ENCODE measurements at places on chromosomes 4 and X.

DNA sequence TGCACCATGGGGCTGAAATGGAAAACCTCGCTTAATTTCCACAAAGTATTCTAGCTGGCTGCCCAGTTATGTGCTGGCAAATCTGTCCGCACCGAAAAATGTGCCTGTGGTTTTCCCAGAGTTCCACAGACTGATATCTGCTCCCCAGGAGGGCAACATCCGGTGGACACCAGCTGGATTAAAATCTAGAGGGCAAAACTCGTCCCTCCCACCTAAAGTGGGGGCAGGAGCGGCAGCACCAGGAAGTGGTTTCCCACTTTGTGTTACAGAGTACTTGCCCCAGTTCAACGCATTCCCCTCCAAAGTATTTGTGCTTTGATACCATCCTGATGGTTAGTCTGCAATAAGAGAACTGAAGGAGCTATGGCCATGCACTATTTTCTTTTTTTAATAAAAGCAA, 187.6 kb downstream of the TSPAN5 start:
- no peak for DNase-seq

GRCh38 chr4:127618427-127618826, 14.3 kb upstream of the INTU start:
- DNase-seq = no peak

GRCh38 chr4:3416270-3416669, 25.5 kb upstream of the HGFAC start:
- no peak for DNase-seq

GRCh38 chrX:46628460-46629371, 55.2 kb downstream of the CHST7 start:
- no peak for DNase-seq

- DNase-seq = peak; percentile 87
Observed at GRCh38 chr4:71187404-71188155, 151.2 kb upstream of the SLC4A4 start.

GRCh38 chrX:113770806-113771205, 813.1 kb upstream of the HTR2C start:
- no peak for DNase-seq

DNA sequence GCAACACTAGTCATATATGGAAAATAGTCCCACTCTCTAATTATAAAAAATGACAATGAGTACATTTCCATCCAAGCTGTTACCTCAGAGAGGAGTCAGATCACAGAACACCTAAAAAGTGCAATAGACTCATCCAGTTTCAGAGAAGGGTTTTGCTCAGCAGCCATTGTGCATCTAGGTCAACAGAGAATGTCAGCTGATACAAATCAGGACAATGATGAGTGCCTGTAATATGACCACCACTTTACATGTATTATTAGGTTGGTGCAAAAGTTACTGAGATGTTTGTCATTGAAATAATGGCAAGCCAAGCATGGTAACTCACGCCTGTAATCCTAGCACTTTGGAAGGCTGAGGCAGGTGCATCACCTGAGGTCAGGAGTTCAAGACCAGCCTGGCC, 164.1 kb upstream of the TTC29 start:
- no peak for DNase-seq

- DNase-seq = no peak
Observed at GRCh38 chrX:16867947-16868346, 2.2 kb downstream of the RBBP7 start.

- no peak for DNase-seq
Observed at GRCh38 chr4:172543249-172543648, 625.4 kb upstream of the GALNT7 start.

GRCh38 chr4:163591614-163592020, 97.1 kb downstream of the TMA16 start:
- DNase-seq = no peak

DNA sequence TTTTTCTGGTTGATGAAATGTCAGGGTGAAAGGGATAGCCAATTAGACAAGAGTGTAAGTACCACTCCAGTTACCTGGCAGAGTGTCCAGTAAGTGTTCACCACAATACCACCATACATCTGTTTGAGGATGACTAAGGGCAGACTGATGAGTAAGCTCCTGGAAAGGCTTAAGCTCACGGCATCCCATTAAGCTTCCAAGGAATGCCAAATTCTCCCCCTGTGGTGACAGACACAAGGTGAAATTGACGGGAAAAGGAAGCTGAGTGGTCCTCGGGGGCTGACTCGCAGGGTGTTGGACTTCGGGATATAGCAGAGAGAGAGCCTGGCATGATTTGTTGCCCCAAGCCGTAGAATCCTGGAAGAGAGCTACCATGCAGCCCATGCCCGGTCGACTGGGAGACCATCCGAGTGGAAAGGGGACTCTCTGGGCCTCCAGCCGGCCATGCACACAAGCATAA, 7.6 kb upstream of the BST1 start:
- peak; percentile 98 for DNase-seq

DNA sequence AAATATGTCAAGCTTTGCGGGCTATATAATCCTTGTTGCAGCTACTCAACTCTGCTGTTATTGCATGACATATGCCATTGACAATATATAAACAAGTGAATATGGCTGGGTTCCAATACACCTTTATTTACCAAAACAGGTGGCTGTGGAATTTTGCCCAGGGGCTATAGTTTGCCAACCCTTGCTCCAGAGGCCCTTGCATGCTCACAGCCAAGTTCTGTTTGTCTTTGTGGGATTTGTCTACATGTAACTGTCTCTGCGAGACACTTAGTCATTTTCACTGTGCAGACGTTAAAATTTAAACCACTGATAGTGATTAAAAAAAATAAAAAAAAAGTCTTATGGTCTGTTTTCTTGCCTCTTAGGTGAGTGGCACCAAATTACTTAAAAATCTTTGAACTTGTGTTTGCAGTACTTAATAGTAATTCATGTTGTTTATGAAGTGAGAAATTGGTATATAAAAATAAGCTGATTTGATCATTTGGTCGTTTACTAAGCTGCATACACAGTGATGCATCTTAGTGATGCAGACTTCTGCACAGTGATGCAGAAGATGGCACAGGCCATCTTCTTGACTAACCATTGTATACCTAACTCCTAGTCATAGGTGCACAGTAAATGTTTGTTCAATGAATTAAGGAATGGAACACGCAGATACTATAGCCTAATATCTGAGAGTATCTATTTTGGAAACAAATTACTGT, 170.9 kb downstream of the FRMPD4 start:
- no peak for DNase-seq

DNA sequence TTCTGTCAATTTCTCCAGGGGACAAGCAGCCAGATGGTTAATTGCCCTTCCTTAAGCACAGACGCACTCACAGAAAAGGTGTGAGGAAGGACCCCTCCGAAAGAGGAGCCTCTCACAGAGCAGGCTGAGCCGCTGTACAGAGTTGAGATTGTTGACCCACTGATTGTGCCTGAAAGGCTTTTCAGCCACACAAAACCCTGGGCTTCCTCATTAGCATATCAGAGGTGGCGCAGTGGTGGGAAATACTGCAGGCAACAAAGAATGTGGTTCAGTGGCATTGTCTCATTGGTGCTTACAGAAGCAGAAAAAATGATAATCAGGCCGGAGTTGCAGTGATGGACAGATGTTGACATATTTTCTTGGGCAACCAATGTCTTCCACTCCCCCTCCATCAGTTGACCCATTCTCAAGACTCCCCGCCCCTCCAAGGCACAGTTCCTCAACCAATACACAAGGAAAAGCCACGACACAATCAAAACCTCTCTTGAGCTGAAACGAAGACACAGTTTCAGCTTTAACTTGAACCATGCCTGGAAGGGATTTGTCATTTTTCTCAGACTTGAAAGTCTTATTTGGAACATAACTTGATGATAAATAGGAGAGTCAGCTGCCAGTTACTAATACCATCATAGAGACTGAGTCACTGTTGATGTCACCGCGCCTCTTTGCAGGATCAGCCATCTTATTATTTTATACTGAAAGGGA, 53.1 kb downstream of the ATXN3L start:
- no peak for DNase-seq

GRCh38 chr4:184281231-184282139, 63.8 kb upstream of the ENPP6 start:
- DNase-seq = no peak

DNA sequence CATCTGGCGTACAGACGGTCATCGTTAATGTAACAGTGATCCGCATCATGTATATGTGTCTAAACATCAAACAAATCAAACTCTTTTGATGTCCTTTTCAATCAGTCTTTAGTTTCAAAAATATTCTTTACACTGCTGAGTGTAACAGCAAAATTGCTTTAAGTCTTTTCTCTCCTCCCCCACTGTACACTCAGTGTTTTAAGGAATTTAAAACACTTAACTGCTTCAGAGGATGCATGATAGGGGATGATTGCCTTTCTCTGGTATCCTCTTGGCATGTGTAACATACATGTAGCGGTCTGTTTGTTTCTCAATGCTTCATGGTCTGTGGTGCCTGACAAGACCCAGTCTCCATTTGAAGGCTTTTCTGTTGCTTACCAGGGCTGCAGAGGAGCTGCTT, 41.6 kb downstream of the LIMCH1 start:
- no peak for DNase-seq

- DNase-seq = no peak
Observed at GRCh38 chr4:144757969-144758368, 112.0 kb downstream of the HHIP start.

- peak; percentile 25 for DNase-seq
Observed at GRCh38 chr4:102759831-102760644, 730 bp downstream of the MANBA start.

- DNase-seq = no peak
Observed at GRCh38 chrX:14616301-14616700, 87.0 kb downstream of the GLRA2 start.

DNA sequence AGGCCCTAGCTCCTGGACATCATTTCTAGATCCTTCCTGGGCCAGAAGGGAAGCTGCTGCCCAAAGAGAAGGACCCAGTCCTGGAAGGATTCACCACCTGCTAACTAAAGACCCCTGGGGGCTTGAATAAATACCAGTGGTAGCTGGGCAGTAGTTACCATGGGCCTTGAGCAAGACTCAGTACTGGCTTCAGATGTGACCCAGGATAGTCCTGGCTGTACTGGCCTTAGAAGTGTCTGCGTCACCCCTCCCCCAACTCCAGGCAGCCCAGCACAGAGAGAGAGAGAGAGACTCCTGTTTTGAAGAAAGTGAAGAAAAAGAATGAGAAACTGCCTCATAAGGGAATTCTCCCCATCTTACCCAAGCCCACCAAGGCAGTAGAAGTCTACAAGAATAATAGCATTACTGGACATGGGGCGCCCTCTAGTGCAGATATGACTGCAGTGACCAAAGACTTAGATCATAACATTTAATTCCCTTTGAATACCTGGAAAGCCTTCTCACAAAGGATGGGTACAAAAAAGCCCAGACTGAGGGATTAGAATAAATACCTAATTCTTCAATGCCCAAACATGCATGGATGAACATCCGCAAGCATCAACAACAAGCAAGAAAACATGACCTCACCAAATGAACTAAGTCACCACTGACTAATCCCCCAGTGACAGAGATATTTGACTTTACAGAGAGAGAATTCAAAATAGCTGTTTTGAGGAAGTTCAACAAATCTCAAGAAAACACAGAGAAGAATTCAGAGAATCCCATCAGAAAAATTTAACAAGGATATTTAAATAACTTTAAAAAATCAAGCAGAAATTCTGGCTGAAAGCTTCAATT, 171.8 kb downstream of the HNRNPD start:
- peak; percentile 48 for DNase-seq

- DNase-seq = no peak
Observed at GRCh38 chr4:53013873-53014775, 152.0 kb downstream of the RASL11B start.

GRCh38 chrX:23904096-23904495, 3.6 kb downstream of the APOO start:
- no peak for DNase-seq

- no peak for DNase-seq
Observed at GRCh38 chr4:25722964-25723363, 67.3 kb downstream of the SLC34A2 start.

DNA sequence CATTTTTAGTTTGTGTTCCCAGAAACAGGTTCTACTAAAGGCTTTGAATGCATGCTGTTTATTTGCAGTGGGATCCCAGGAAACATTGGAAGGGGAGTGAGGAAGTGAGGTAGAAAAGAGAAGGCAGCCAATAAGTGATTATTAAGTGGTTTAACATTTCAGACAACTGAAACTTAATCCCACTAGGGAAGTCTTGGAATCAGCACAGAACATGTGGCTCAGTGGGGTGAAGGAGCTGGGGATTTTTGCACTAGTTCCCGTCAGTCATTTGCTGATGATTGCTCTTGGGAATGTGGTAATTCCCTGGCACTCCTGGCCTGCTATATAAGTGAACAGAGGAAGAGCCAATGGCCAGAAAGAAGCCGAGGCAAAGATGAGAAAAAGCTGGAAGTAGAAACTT, 1053.0 kb upstream of the IGFBP7 start:
- DNase-seq = no peak

DNA sequence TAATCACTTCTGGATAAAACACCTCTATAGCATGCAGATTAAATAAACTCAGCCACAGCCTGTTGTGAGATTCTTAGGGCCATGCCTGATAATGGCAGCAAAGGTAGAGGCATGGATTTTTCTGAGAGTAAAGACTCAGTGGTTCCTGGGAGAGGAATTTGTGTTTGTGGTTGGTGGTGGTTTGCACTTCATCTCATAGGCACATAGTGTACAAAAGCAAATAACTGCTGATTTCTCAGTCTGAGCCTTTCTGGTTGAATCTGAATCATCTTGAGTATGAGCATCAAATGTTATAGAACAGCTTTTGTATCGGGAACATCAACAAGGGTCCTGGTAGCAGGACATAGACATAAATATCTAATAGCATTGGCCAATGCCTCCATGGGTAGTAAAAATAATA, 274.3 kb downstream of the FRMPD4 start:
- no peak for DNase-seq

GRCh38 chr4:89723096-89723495, 113.9 kb downstream of the SNCA start:
- DNase-seq = no peak

GRCh38 chr4:184402740-184403383, 71.5 kb downstream of the IRF2 start:
- no peak for DNase-seq

- DNase-seq = peak; percentile 89
Observed at GRCh38 chr4:143358923-143359643, 22.4 kb downstream of the GAB1 start.

- no peak for DNase-seq
Observed at GRCh38 chrX:33307911-33308354, 96.6 kb upstream of the DMD start.

All from ACHN (cell line).